ENCODE measurements at places on chromosomes 5 and 9. TPM values are rescaled to one million over a fixed set of nuclear protein-coding genes. Genes with fewer than 3 reads are reported as not detected.

- DNase-seq = peak; percentile 33
These were observed 800 bp upstream of the KCNN2 start for GRCh38 chr5:114360816-114361723.

GRCh38 chr5:14413331-14413750 lies 168.3 kb upstream of the OTULINL start:
- DNase-seq = peak; percentile 46

DNA sequence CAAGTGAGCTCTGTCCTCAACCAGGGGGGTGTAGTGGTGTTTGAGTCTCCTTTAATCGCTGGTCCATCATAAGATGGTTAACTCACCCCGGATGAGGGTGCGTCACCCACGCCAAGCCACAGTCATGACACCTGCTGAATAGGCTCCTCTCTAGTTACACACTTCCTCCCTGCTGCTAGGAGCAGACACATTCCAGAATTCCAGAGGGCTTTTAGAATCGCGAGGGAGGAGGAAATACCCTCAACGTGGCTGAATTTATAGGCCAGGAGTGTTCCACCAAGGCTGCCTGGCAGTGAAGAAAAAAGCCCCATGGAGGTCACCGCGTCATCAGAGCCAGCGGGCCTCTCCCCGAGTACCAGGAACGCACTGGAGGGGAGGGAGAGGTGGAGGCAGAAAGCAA lies 5.1 kb downstream of the GLRX start:
- DNase-seq = peak; percentile 42

DNA sequence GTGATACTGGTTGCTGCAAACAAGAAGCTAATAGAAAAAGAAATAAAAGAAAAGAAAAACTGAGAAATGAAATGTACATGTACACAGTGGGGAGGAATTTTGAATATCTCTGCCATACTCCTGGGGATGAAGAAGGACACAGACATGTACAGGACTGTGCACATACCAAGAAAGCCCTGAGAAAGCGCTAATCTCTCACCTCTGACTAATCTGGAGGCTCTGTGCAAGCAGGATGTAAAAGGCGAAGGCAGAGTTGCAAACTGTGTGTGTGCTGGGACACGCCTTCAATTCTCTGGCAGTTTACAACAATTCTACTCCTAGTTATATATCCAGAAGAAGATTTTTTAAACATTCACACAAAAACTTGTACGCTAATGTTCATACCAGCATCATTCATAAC lies 211.4 kb downstream of the KIAA0825 start:
- no peak for DNase-seq

GRCh38 chr9:31702957-31703356 lies 681.5 kb upstream of the ACO1 start:
- DNase-seq = no peak

GRCh38 chr5:157571357-157571827 lies 4.2 kb downstream of the ADAM19 start:
- no peak for DNase-seq

DNA sequence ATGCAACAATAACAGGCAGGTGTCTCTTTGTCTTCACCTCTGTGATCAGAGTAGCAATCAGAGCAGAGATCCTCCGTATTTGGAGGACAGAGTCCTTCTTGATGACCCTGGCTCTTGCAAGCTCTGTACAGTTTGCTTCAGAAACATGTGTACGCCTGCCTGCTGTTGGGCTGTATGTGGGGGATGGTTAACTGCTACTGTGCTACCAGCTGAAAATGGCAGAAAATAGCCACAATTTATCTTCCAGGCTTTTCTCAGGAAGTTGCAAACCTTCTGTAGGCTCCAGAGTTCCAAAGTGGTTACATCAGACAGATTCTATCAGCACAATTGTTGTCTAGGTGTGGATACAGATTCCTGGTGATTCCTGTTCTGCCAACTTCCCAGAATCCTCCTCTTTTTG lies 35.5 kb downstream of the DDX46 start:
- no peak for DNase-seq

DNA sequence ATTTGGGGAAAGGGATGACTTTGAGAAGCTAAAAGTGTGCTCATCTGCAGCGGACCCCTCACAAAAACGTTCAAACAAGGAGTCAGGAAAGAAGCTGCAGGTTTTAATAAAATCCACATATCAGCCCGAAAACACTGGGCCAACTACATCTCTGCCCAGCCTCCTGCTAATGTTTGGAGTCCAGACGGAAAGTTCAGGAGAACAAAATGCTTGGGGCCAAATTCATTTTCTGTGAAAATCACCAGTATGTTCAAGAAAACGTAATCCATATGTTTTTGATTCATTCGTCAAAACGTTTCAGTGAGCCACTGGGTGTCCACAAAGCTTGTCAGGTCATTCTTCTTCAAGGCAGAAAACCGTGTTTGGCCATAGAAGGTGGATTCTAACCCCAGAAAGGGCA lies 87.5 kb upstream of the GAS1 start:
- DNase-seq = no peak

DNA sequence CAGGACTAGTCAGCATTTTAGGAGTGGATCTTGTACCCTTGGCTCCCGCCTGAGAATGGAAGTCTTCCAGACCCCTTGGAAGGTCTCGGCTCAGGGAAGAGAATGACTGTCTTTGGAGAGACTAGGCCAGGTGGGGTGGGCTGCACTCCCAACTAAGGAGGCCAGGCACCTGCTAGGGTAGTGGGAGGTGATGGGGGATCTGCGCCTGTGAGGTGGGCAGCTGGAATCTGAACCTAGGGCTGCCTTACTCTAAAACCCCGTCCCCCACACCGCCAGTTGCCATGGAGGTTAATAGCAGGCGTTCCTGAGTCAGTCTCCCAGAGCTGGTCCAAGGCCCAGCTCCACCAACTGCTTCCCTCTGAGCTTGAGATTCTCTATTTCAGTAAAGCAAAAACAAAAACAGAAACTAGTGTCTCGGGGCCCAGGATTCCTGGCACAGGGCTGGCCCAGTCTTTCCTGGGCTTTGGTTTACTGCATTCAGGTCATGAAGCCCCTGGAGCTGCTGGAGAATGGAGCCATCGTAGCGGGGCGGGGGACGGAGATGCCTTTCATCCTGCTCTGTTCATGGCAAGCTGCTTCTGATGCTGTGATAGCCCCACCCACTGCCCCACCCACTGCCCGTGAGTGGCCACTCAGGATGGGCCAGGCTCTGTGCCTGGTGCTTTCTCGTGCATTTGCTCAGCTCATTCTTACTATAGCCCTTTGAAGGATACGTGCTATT lies 57.5 kb downstream of the DAB2IP start:
- DNase-seq = no peak

DNA sequence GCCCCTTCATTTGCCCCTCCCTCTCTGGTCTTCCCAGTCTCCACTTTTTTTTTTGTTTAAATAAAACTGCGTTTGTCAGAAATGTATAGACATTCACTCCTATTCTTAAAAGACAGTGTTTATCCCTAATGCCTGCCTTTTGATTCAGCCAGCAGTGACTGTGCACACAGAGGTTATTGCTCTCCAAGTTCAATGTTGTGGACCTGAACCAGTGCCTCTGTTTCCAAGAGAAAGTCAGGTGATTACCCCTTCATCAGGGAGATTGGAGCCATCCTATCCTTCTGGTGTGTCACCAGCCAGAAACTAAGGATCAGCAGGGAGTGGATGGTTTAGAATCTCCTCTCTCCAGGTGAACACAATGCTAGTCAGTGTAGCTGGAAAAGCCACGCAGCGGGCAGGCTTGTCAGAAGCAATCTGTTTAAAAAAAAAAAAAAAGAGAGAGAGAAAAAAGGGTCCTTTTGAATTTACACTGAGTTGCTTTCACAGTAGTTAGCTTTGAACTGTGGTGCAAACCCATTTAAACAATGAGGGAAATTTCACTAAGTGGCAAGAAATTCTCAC lies 167.5 kb upstream of the DMRT1 start:
- no peak for DNase-seq

DNA sequence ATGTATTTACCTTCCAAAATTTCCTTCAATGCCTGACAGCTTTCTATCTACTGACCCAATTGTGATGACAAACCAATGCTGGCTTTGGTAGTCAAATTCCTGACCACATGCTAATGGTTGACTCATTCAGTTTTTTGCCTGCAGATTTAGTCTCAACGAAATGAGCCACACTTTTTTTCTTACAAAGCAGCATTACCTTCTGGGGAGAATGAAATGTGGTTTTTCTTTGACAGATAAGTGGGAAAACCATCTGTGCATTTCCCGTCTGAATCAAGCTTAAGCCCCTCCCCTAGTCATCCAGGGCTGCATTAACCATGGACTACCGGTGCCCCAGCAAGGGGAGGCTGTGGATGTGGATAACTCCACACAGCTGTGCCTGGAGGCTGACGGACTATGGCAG lies 99.6 kb upstream of the TAF11L2 start:
- DNase-seq = no peak

GKAP1 gene
- total RNA-seq = 3.1 TPM

DNA sequence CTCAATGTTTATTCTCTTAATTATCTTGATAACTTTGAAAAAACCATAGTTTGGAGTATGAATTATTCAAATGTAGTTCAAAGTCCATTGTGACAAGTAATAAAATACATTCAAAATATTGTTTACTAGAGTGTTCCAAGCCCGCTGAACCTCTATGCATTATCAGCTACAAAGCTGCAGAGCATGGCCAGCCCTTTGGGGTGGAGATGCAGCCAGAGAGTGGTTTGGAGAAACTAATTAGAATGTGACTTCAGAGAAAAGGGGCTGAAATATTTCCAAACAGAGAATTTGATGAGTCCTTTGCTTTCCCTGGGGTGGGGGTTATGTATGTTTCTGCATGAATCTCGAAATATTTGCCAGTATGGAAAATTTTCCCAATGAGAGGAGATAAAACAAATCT lies 211.3 kb downstream of the NTRK2 start:
- DNase-seq = no peak

CNTNAP3 gene
- not detected for total RNA-seq

DNA sequence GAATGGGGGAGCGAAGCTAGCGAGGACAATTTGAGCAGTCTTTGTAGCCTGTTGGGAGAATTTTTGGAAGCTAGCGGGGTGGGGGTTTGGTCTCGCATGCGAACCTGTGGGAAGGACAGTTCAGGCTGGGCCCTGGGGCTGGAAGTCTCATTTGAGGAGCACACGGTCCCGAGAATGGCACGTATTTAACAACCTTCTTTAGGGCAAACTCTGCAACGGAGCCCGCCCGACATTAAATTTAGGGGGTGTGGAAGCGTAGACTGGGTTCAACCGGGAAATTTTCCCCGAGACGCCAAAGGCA lies 35.2 kb upstream of the NFIB start:
- no peak for DNase-seq

GRCh38 chr5:112125903-112126302 lies 293.2 kb downstream of the EPB41L4A start:
- DNase-seq = no peak

FOXD4 gene
- total RNA-seq = not detected

LRRC19 gene
- total RNA-seq = not detected

- no peak for DNase-seq
These were observed 5.8 kb upstream of the PPARGC1B start for GRCh38 chr5:149724130-149724840.

GRCh38 chr5:39399135-39400036 lies 25.4 kb downstream of the DAB2 start:
- DNase-seq = no peak

DNA sequence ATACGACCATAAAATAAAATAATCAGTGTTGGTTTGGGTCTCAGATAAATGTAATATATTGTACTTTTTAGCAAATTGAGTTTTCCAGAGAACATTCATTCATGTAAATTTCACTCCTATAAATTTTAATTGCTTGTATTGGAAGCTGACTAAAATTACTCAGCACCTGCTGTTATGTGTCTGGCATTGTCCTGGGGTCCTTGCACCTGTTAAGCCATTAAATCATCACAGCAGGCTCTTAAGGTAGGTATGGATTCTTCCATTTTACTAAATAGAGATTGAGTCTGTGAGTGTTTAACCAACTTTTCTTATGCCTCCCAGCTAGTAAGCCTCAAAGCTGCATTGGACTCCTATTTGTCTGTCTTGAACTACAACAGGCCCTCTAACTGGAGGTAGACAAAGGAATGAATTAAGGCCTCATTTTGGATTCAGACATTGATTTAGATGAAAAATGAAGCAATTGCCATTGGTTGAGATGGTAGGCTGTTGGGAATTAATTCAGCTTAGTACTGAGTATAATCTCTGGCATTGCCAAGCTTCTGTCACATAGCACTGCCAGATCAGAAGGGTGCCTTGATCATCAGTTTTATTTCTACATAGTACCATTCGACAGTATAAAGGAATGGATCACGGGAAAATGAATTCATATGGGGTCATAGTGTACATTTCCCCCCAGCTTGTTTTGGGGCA lies 78.9 kb downstream of the PARP8 start:
- DNase-seq = no peak

GRCh38 chr9:125889476-125890419 lies 142.6 kb downstream of the PBX3 start:
- DNase-seq = peak; percentile 50

DNA sequence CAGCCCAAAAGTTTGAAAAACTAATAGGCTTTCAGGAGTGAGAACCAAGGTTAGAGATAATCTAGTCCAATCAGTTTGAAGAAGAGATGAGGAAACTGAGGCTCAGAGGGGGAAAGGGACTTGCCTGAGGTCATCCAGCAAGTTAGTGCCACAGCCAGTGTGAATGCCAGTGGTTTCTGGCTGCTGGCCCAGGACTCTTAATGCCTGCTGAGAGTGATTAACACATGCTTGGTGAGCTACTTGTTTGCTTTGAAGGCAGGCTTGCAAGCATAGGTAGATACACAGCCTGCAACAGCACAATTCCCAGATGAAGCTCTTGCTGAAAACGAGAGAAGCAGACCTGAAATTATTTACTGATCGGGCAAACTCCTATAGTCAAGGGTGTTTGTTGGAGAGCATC lies 591.6 kb upstream of the SGCD start:
- DNase-seq = no peak

- DNase-seq = no peak
These were observed 13.9 kb upstream of the NAA35 start for GRCh38 chr9:85927076-85927475.

GRCh38 chr5:178245389-178245788 lies 12.8 kb upstream of the PHYKPL start:
- DNase-seq = no peak

- DNase-seq = no peak
These were observed 429.2 kb upstream of the KLF4 start for GRCh38 chr9:107918749-107919148.

DNA sequence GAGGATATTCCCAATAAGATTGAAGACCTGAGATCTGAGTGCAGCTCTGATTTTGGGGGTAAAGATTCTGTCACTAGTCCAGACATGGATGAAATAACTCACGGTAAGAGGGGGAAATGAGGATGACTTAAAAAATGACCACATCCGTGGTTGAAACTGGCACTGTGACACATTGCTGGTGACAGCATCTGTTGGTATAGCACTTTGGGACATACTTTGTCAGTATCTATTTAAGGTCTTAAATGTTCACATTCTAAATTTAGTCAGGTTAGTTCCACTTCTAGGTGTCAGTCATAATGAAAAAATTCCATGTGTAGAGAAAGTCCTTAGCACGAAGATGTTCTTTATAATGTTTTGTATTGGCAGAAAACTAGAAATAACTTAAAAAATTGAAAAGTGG lies 70.9 kb downstream of the GAPVD1 start:
- DNase-seq = peak; percentile 36

ECSCR gene
- 0.36 TPM for total RNA-seq

Measured in activated naive CD8-positive, alpha-beta T cell treated with anti-CD3 and anti-CD28 coated beads for 36 hours (primary cell).